ENCODE measurements at places on chromosomes 4 and X.
A peak's percentile ranks its signal among the peaks of the same experiment; 100 is the strongest.

- no peak for DNase-seq
Measured at GRCh38 chr4:53919535-53919934, 144.9 kb downstream of the CHIC2 start.

GRCh38 chr4:69707807-69708206 is 52.6 kb downstream of the SULT1B1 start:
- DNase-seq: no peak

DNA sequence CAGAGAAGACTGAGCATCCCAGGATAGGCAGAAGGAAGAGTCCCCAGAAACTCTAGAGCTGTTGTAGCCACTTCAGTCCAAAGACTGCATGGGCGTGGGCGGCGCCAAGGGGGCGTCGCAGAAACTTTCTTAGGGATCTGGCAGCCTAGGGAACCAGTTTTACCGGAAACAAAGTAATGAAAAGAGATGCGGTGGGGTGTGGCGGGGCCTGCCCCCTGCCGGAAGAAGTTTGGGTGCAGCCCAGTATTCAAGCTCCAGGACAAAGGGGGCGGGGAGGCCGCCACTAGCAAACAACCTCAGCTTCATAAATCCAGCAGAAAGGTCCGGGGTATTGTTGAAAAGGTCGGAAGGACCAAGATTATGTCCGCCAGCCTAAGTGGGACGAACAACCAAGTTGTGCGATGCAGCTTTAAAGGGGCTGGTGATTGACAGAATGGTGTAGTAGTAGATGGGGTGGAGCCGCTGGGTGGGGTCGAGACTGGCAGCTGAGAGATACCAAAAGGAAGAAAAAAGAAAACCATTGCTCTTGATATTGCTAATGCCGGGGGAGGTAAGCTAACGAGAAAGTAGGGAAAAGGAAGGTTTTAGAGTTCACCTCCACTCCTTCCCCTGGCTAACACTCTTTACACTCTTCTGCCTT is 190.5 kb downstream of the RRAGB start:
- DNase-seq: peak; percentile 10

GRCh38 chr4:89551191-89551590 is 243.6 kb upstream of the GPRIN3 start:
- DNase-seq: no peak

DNA sequence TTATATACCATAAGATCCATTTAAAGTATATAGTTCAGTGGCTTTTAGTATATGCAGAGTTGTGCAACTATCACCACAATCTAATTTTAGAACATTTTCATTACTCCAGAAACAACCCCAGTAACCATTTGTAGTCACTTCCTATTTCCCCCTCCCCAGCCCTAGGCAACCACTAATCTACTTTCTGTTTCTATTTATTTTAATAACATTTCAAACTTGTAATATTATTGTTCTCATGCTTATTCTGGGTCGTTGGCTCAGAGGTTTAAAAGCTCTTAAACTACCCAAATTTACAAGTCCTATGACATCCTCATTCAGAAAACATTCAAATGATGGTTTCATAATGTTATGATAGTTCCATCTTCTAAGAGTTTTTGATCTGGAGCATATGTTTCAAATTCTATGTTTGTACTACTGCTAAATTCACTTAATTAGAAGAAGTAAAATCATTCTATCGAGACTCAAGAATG is 18.4 kb downstream of the XIAP start:
- DNase-seq: no peak

DNA sequence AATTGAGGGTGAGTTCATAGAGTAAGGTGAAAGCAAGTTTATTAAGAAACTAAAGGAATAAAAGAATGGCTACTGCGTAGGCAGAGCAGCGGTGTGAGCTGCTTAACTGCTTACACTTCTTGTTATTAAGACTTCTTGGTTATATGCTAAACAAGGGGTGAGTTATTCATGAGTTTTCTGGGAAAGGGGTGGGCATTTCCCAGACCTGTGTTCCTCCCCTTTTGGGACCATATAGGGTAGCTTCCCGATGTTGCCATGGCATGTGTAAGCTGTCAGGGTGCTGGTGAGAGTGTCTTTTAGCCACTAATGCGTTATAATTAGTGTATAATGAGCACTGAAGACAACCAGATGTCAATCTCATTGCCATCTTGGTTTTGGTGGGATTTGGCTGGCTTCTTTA is 126.5 kb downstream of the ARSF start:
- DNase-seq: no peak

- DNase-seq: no peak
Measured at GRCh38 chr4:182483685-182484084, 240.5 kb downstream of the TENM3 start.

GRCh38 chrX:9805956-9806355 is 19.7 kb downstream of the SHROOM2 start:
- no peak for DNase-seq

- no peak for DNase-seq
Measured at GRCh38 chr4:82989575-82990429, 20.8 kb downstream of the LIN54 start.

GRCh38 chr4:87985097-87985886 is 9.8 kb downstream of the SPP1 start:
- no peak for DNase-seq

- no peak for DNase-seq
Measured at GRCh38 chrX:107856289-107856688, 30.6 kb downstream of the MID2 start.

- DNase-seq: no peak
Measured at GRCh38 chr4:94743838-94744237, 13.9 kb upstream of the BMPR1B start.

DNA sequence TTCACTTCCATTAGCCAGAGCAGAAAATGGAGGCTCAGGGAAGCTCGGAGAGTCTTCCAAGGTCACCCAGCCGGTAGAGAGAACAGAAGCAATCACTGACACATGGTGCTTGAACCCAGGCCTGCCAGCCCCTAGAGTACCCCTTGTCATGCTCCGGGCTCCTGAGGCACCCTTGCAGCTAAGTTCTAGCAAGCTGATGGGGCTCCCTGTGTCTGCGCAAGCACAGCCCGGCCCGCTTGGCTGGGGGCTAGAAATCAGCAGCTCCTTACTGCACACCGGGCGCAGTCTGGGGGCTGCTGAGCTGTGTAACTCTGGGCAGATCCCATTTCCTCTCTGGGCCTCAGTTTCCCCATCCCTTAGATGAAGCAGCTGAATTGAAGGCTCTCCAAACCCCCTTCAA is 102.1 kb upstream of the PSAPL1 start:
- no peak for DNase-seq

DNA sequence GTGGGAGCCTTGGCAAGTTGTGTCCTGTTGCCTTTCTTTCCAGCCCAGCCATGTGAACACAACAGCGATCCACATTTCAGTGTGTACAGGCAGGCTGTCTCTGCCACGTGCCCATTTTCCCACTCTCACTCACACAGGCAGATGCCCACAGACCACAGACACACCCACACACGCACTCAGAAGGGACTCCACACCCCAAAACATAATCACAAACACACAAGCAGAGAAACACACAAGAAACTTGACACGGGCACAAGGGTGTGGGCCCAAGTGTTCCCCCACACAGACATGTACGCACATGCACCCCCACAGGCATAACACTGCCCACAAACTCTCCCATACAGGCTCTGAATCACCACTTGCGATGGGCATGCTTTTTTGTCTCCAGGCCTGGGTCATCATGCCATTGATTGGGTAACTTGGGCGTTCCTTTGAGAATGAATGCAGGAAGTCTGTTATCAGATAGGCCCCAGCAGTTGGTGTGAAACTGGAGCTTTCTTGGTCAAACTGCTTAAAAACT is 84.3 kb downstream of the NBDY start:
- no peak for DNase-seq

GRCh38 chrX:122739770-122740169 is 444.3 kb upstream of the GRIA3 start:
- no peak for DNase-seq

- DNase-seq: peak; percentile 9
Measured at GRCh38 chr4:48268956-48269860, at the start of gene TEC. TSS of gene TEC (minus strand) at chr4:48269838. CDS start at chr4:48228614, 41,224 bp downstream.

DNA sequence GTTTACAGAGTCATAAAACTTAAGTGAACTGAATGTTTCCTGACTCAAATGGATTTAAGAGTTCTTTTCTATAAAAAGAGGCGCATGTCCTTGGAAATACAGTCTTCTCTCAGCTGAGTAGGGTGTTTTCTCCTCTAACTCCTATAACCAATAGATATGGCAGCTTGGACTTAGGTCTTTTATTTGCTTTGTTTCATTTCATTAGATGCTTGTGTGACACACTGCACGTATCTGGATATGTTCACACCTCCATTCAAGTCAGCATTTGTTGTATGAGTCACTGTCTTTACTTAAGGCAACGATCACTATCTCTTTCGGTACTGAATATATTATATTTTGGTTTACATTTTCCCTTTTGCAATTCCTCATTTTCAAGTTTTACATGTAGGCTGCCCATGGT is 136.6 kb downstream of the ARSF start:
- no peak for DNase-seq

DNA sequence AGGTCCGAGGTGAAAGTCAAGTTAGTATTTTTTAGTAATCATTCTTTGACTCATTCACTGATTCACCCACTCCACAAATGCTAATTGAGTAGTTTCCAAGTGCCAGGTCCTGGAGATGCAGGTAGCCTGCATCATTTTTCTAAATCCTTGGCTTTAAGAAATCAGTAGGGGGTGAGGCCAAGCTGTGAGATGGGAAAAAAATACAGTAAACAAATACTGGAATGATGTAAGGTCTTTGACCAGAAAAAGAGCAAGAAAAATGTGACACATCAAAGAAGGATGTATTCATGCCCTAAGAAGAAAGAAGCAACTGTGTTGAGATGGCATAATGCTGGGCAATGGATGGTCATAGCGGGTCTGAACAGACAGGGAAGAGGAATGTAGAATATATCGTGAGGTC is 1386.6 kb downstream of the PCDH7 start:
- DNase-seq: no peak

DNA sequence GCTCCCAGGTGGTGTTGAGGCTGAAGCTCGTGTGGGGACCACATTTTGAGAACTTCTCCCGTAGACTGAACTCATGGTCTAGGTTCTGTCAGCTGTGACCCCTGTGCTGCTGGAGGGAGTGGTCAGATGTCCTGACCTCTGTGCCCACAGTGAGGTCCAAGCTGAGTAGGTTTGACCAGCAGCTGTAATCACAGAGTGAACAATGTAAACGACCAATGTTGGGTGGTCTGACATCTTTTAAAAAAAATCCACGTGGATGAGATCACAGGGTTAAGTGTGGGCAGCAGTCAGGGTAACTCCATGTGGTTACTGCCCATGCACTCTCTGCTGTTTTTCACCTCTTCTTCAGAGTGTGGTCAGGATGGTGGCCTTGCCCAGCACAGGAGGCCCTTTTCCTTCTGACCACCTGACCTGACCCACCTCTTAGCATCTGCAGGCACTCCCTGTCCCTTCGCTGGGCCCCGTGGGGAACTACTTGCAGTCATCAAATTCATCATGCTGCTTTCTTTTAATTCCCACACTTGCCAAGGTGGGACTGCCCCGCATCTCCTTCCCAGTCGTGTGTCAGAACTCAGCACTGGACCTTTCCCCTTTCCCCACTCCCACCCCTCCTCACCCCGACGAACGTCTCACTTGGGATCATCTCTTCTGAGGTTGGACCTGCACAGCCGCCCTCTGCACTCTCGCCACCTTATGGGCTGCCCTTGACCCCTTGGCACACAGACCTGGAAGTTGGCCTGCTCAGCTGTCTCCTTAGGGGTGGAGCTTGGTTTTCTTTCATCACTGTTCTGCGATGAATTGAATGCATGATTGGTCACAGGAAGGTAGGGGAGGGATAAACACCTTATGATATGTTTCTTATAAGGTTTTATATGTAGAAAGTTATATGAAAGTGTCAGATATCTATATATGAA is 120.1 kb downstream of the PTTG2 start:
- no peak for DNase-seq

DNA sequence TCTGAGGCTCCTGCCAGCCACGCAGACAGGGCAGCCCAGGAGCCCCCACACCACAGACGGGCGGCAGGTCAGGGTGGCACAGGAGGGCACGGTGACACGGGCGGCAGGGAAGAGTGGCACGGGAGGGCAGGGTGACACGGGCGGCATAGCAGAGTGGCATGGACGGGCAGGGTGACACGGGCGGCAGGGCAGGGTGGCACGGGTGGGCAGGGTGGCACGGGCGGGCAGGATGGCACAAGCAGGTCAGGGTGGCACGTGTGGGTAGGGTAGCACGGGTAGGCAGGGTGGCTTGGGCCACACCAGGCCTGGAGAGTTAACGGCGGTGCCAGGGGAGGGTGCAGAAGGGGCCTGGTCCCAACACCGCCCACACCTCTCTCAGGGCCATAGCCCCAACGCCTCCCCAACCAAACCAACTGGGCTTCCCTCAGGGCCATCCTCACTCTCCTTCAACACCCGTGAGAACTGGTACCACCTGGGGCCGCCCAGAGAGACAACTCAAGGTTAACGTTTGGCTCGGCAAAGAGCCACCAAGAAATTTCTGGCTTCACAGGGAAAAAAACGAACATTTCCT is 3.4 kb downstream of the CTBP1 start:
- no peak for DNase-seq

DNA sequence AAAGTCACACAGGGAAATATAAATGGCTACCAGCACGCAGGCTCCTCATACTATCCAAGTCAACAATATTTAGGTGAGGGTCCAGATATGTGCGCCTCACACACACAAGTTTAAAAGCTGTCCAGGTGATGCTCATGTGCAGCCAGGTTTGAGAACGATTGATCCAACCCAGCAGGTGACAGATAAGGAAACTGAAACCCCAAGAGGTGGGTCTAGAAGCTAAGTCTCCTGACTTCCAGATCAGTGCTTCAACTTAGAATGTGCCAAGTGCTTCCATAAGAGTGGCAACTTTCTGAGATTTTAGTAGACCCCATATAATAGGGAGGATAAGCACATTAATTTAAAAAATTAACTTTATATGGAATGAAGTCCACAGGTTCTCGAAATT is 54.4 kb upstream of the NAP1L5 start:
- no peak for DNase-seq

DNA sequence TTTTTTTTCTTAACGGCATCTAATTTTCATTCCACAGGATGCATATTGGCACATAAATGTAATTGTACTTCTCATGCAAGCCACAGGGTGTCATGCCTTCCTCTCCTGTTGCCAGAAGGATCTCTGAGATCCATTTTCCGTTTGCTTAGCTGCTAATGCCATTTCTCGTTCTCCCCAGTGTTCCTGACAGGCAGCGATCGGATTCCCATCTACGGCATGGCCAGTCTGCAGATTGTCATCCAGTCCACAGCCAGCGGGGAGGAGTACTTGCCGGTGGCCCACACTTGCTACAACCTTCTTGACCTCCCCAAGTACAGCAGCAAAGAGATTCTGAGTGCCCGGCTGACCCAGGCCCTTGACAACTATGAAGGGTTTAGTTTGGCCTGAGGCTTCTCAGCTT is 8.9 kb upstream of the NAP1L5 start:
- no peak for DNase-seq

- DNase-seq: no peak
Measured at GRCh38 chr4:152422817-152423320, 113.0 kb downstream of the FBXW7 start.

DNA sequence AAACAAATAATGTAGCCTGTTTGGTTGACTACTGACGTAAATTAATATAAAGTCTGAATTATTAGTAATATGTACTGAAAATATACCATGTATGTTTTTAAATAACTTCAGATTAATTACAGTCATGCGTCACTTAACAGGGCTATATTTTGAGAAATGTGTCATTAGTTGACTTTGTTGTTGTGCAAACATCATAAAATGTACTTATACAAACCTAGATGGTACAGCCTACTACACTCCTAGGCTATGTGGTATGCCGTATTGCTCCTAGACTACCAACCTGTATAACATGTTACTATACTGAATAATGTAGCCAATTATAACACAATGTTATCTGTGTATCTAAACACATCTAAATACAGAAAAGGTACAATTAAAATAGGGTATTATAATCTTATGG is 66.6 kb downstream of the RNF150 start:
- no peak for DNase-seq

Measured in activated T-cell treated with anti-CD3 and anti-CD28 coated beads for 1 hour (primary cell).